ENCODE measurements at places on chromosomes 7 and 10. TPM values are rescaled to one million over a fixed set of nuclear protein-coding genes. Genes with fewer than 3 reads are reported as not detected.

- no peak for DNase-seq
- no peaks in the 10 kb centered on the region for H3K36me3 ChIP-seq
- H3K27ac ChIP-seq, result no peak overlapping the region
- no peaks in the 10 kb centered on the region for H3K4me1 ChIP-seq
- H3K4me3 ChIP-seq, result no peak overlapping the region
- no peaks in the 10 kb centered on the region for H3K27me3 ChIP-seq
These were observed 41.2 kb downstream of the ADARB2 start for GRCh38 chr10:1696106-1696505.

DNA sequence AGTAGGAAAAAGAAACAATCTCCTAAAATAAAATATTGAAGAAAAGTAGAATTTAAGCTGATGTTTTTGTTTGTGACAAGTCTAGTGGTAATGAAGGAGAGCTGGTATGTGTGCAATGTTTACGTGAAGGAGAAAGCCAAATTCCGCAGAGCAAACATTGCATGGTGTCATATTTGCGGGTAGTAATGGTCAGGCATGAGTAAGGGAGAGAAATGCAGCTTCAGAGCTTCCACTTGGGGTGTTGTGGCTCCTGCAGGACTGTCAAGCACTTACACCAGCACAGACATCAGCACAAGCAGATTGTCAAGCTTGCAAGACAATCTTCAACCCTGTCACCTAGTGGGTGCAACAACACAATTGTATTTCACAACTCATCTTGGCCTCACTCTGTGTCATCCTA, 136.5 kb upstream of the ETV1 start:
- DNase-seq, result no peak
- H3K27me3 ChIP-seq, result no peaks in the 10 kb centered on the region
- H3K4me3 ChIP-seq, result no peak overlapping the region
- no peak overlapping the region for H3K27ac ChIP-seq
- no peaks in the 10 kb centered on the region for H3K4me1 ChIP-seq

GRCh38 chr7:5831196-5831595, 49.4 kb upstream of the OCM start:
- no peak overlapping the region for H3K27ac ChIP-seq
- no peaks in the 10 kb centered on the region for H3K36me3 ChIP-seq
- DNase-seq, result no peak

- no peak overlapping the region for H3K4me3 ChIP-seq
- peaks cover 7% of the 10 kb centered on the region for H3K4me1 ChIP-seq
- H3K27ac ChIP-seq, result peak overlapping the region; percentile 52
- DNase-seq, result no peak
- no peaks in the 10 kb centered on the region for H3K27me3 ChIP-seq
These were observed 63.3 kb upstream of the PAPSS2 start for GRCh38 chr10:87596351-87596750.

- DNase-seq, result no peak
- no peaks in the 10 kb centered on the region for H3K36me3 ChIP-seq
- H3K4me1 ChIP-seq, result no peaks in the 10 kb centered on the region
- H3K27me3 ChIP-seq, result no peaks in the 10 kb centered on the region
These were observed 3.2 kb downstream of the OPN4 start for GRCh38 chr10:86657396-86658011.

DNA sequence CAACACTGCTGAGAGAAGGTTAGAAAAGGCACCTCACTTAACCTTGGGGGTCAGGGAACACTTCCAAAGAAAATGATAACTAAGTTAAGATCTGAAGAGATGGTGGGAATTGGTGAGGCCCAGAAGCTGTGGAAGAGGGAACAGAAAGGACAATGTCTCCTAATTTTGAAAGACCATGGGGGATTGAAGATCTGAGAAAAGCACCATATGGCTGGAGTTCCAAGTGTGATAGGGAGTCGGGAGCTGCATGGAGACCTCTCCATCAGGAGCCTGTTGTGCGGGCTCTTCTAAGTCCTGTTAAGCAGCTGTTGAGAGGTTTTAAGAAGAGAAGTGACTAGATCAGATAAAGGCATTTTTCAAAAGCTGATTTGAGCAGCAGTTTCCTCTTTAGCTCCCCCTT, 254.3 kb downstream of the CDK14 start:
- H3K27ac ChIP-seq, result no peak overlapping the region
- no peaks in the 10 kb centered on the region for H3K36me3 ChIP-seq
- H3K4me3 ChIP-seq, result no peak overlapping the region
- no peak for DNase-seq
- H3K27me3 ChIP-seq, result no peaks in the 10 kb centered on the region
- H3K4me1 ChIP-seq, result no peaks in the 10 kb centered on the region

The EBF3 gene
- 0.80 TPM for total RNA-seq

The SPDYE16 gene
- not detected for total RNA-seq

The ELN gene
- total RNA-seq, result 12.6 TPM

The VAX1 gene
- total RNA-seq, result not detected

The TMEM213 gene
- total RNA-seq, result not detected

All from colonic mucosa (tissue), 4 donors.